ENCODE measurements at places on chromosomes 6 and 20.

- no peak for DNase-seq
Observed at GRCh38 chr6:97128507-97128906, 154.5 kb downstream of the MMS22L start.

DNA sequence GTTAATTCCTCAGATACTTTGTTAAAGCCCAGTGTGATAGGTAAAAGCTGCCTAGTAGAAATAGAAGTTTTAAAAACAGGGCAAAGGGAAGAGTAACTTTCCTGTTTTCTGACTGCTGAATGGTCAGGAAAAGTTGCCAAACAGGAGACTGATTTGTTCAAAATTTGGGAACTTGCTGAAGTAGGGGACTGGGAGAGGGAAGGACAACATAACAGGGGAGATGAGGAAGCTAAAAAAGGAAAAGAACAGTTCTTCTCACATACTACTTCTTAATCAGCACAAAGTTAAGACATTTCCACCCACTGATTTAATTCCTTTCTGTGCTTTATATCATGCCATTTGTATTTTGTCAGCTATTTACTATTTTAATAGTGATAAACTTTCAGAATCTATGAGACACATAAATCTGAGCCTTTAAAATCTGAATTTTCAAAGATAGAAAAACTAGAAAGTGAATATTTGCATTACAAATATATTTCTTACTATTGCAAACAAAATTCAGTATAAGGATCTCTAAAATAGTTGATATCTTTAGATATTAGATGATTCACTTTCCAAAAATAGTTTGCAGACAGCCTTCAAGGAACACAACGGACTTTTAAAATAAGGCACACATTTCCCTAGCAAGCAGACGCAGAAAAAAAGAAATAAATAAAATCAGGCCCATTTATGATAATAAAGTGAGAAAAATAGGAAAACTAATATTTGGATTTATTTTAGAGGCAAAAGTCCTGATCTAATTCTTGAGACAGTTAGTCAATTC lies 36.9 kb upstream of the SLC16A10 start:
- DNase-seq = no peak

GRCh38 chr20:15658295-15658694 lies 915.0 kb downstream of the KIF16B start:
- no peak for DNase-seq

- peak; percentile 68 for DNase-seq
Observed at GRCh38 chr6:26065952-26066380, 21.3 kb upstream of the HFE start.

GRCh38 chr6:160791981-160792418 lies 90.0 kb downstream of the PLG start:
- no peak for DNase-seq

DNA sequence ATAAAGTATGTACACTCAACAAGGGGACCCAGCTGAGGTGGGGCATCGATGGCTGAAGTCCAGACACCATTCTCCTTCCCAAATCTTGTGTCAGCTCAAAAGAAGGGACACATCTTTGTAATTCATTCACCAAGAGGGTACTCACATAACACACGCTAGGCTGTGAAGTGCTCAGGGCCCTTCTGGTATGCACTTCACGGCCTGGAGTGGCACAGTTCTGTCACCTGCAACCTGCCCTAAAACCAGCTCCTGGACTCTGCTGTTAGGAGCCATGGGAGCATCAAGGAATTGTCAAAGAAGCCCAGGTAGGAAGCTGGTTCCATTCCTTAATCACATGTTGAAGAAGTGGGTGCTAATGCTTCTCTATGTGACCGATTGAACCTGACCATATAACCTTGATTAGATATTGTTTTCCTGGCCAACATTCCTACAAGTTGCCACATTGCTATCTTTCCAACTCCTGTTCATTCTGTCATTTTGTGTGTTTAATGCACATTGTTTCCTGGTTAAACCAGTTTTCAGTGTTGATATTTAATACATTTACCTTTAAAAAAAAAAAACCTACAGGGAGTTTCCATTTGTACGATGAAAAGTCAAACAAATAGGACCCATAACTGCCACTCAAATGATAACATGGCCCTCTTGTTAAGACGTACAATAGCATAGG lies 127.3 kb downstream of the TNFRSF21 start:
- no peak for DNase-seq

GRCh38 chr20:34715384-34715783 lies 11.2 kb downstream of the TP53INP2 start:
- DNase-seq = no peak

- DNase-seq = no peak
Observed at GRCh38 chr6:87487555-87487954, 14.8 kb downstream of the SLC35A1 start.

Measured in HL-60 (cell line).